ENCODE measurements at places on chromosomes 6 and 20. TPM values are rescaled to one million over a fixed set of nuclear protein-coding genes. Genes with fewer than 3 reads are reported as not detected.

The SLC35D3 gene
- not detected for total RNA-seq

The GLP1R gene
- not detected for total RNA-seq

The EYA2 gene
- 0.14 TPM for total RNA-seq

The PFDN4 gene
- total RNA-seq, result 147 TPM

- DNase-seq, result no peak
Measured at GRCh38 chr6:13404228-13404891, 76.0 kb upstream of the TBC1D7 start.

GRCh38 chr6:155778336-155778735 lies 322.7 kb upstream of the NOX3 start:
- no peak for DNase-seq

GRCh38 chr6:159416891-159417560 lies 247.8 kb downstream of the FNDC1 start:
- DNase-seq, result no peak

- no peak for DNase-seq
Measured at GRCh38 chr20:63979229-63979556, 249 bp downstream of the SAMD10 start.

- DNase-seq, result no peak
Measured at GRCh38 chr20:39489986-39490560, 527.9 kb downstream of the DHX35 start.

All from H4 (cell line).